Activated T-cell treated with anti-CD3 and anti-CD28 coated beads, Interleukin-2, amount 50 U/mL, for 4 hours (primary cell): ENCODE measurements at places on chromosomes 6 and 20.

GRCh38 chr20:1625083-1625690 is 5.4 kb upstream of the SIRPB1 start:
- no peak for DNase-seq

GRCh38 chr20:46012921-46013320 is 4.2 kb downstream of the MMP9 start:
- DNase-seq, result no peak

DNA sequence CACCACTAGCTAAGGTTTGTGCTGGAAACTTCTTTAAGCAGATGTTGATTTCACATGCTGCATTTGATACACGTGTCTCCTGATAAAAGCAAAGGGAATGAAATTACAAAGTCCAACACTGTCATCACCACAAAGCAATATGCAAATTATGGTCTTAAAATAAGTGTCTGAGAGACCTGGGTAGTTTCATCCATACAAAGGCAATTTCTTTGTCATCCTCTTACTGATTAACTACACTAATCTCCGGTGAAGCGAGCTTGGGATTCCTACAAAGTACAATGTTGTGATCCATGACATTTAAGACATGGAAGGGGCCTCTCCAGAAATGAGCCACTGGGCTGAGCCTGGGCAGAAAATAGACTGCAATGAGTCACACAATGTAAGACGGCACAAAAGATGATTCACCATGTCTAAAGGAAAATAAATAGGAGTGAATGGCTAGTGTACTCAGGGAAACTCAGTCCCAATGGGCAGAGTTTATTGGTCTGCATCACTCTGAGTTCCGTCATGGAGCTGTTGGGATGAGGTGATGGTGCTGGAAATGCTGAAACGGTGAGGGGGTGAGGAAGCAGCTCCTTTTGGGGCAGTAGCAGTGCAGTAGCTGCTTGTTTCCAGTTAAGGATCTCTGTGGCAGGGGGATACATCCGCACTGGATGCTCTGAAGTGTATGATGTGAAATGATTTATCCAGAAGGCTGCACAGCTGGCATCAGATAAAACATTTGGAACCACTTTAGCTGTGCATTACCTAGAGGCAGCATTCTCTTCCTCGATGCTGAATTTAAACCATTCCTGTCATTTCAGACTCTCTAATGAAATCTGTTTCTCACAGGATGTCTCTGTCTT is 103.3 kb downstream of the IBTK start:
- DNase-seq, result no peak

DNA sequence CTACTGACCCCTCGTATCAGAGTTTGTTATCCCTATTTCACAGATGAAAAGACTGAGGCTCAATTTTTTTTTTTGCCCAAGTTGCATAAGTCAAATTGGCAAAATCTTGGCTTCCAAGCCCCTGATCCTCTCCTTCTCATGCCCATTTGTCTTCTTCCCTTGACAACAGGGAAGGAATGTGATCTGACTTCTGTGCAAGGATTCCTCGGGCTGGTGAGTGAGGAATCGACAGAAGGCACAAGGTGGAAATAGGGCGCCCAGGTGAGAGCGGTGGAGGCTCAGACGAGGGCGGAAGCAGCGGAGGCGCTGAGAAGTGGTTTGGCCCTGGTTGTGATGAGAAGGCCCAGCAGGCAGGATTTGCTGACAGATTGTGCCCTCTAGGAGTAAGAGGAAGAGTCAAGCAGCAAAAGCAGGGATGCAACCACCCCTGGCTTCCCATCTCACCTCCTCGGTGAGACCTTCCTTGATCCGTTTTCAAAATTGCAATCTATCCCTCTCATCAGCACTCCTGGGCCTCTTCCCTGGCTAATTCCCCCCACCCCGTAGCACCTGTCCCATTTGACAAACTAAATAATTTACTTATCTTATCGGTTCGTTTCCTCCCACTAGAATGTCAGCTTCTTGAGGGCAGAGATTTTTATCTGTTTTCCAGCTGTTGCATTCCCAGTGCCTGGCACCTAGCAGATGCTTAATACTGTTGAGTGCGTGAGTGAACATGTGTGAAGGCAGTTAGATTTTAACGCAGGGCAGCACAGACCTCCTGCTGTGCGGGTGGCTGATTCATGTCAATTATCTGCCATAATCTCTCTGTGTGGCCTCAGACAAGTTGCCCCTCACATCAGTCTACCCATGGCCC is 3.7 kb upstream of the SIRPA start:
- DNase-seq, result no peak

- no peak for DNase-seq
Measured at GRCh38 chr6:21332077-21332476, 261.5 kb upstream of the SOX4 start.

DNA sequence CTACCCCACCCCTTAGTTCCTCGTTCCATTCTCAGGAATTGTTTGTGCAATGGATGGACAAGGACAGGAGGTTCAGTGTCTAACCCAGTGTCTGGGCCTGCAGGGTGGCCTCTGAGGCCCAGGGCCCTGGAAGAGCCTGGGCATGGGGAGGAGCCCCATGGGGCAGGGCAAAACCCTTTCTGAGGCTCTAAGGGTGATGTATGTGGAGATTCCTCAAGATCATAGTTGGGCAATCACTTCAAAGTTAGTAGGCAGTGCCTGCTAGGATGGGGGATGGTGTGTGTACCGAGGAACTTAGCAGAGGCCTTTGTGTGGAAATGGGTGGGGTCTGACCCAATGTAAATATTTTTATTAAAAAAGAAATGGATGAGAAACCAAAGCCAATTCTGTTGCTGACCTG is 6.7 kb upstream of the C2 start:
- DNase-seq, result no peak

DNA sequence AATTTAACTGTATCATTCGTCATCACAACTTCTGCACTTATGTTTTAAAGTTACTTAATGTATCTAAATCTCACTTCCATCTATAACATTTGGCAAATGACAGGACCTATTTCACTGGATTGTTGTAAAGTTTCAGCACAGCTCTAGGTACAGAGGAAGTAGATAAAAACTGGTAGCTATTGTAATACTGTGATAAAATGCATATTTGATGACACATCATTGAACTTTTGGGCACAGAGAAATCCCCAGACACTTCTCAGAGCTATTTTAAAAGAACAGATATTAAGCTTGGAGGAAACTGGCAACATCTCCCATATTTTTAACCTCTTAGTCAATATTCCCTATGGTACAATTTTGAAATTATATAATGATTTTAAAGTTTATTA is 138.7 kb downstream of the RFPL4B start:
- DNase-seq, result no peak

GRCh38 chr20:64196847-64197306 is 32.6 kb downstream of the MYT1 start:
- no peak for DNase-seq

- no peak for DNase-seq
Measured at GRCh38 chr20:40741507-40742106, 52.6 kb upstream of the MAFB start.

- no peak for DNase-seq
Measured at GRCh38 chr6:166202321-166202733, 34.7 kb upstream of the TBXT start.

DNA sequence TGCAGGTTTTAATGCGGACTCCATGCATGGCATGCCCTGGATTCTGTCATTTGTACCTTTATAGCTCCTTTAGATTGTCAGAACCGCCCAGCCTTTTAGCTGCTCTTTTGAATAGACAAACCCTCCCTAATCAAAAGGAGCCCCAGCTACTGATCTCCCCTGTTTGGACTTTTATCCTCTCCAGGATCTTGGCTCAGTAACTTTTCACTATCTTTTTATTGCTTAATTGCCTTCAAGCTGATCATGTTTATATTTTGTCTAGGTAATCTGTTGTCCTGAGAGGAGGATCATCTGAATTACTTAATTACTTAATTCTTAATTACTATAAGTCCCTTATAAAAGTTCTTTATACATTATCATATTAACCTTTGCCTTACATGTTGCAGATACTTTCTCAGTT is 93.2 kb downstream of the HIVEP1 start:
- no peak for DNase-seq

DNA sequence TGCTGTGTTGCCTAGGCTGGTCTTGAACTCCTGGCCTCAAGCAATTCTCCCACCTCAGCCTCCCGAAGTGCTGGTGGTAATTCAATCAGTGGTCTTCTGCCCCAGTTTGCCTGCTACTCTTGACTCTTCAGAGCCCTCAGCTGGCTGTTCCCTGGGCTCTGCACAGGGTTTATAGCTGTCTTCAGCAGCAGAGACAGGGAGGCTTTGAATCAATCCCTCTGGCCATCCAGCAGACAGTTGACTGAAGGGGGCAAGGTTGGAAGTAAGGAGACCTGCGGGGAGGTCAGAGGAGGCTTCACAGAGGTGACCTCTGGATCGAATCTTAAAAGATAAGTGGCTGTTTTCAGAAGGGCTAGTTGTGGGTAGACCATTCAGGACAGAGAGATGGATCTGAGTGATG is 26.0 kb upstream of the KIF3B start:
- DNase-seq, result no peak

DNA sequence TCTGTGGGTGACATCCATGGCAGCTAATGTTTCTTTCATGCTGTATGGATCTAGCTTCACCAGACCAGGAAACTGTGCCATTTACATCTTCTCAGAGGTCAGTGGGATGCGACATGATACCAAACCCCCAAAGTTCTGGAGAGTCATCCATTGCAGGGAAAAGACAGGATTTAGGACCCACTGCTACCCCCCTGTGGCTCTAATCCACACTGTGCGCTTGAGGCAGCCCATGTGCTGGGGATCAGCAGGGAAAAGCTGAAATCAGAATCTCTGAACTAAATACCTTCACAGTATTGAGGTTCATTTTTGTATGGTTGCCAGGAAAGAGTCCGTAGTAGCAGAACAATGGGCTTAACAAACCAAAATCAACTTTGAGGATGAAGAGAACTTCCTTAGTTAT is 164.4 kb downstream of the TMEM242 start:
- DNase-seq, result no peak

DNA sequence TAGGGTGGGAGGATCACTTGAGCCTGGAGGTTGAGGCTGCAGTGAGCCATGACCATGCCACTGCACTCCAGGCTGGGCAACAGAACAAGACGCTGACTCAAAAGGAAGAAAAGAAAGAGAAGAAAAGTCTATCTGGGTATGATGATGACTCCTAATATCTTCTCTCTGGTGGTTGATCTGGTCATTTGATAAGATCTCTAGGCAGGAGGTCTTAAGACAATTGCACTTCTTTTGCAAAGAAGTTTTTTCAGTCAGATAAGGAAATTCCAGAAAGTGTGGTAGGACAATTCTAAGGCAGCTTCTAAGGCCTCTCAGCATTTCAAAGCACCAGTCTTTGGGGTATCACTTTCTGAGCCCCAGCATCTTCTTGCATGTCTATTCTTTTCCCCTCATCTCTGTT is 7.7 kb upstream of the AIF1 start:
- DNase-seq, result no peak

- DNase-seq, result no peak
Measured at GRCh38 chr20:57450419-57450818, 59.2 kb downstream of the RBM38 start.

GRCh38 chr6:15819226-15819625 is 156.4 kb upstream of the DTNBP1 start:
- DNase-seq, result no peak

GRCh38 chr20:48444249-48444648 is 383.6 kb downstream of the PREX1 start:
- no peak for DNase-seq

DNA sequence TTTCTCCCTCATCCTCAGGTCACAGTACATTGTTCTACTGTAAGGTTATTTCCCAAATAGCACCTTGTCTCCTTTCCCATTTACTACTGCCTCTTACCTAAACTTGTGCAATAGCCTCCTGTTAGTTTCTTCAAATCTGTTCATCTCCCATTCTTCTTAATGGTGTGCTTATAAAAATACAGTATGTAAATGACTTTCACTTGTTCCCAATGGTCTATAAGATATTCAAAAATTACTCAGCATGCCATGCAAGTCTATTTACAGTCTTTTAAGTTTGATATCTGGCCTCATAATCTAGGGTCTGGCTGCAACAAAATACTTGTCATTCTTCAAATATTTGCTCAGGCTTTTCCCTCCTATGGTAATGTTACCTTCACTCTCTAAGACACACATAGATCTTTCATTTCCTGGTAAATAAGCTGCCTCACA is 31.5 kb upstream of the RHAG start:
- DNase-seq, result no peak

GRCh38 chr6:100088009-100088408 is 94.0 kb upstream of the MCHR2 start:
- DNase-seq, result no peak

GRCh38 chr6:11206576-11206975 is 25.9 kb downstream of the NEDD9 start:
- DNase-seq, result no peak

- DNase-seq, result no peak
Measured at GRCh38 chr20:2805689-2806350, 5.4 kb upstream of the CPXM1 start.

- no peak for DNase-seq
Measured at GRCh38 chr20:42988319-42988718, 201.4 kb downstream of the PTPRT start.

- no peak for DNase-seq
Measured at GRCh38 chr6:6771224-6771945, 182.9 kb downstream of the LY86 start.

- no peak for DNase-seq
Measured at GRCh38 chr6:20708367-20709124, 174.3 kb downstream of the CDKAL1 start.

DNA sequence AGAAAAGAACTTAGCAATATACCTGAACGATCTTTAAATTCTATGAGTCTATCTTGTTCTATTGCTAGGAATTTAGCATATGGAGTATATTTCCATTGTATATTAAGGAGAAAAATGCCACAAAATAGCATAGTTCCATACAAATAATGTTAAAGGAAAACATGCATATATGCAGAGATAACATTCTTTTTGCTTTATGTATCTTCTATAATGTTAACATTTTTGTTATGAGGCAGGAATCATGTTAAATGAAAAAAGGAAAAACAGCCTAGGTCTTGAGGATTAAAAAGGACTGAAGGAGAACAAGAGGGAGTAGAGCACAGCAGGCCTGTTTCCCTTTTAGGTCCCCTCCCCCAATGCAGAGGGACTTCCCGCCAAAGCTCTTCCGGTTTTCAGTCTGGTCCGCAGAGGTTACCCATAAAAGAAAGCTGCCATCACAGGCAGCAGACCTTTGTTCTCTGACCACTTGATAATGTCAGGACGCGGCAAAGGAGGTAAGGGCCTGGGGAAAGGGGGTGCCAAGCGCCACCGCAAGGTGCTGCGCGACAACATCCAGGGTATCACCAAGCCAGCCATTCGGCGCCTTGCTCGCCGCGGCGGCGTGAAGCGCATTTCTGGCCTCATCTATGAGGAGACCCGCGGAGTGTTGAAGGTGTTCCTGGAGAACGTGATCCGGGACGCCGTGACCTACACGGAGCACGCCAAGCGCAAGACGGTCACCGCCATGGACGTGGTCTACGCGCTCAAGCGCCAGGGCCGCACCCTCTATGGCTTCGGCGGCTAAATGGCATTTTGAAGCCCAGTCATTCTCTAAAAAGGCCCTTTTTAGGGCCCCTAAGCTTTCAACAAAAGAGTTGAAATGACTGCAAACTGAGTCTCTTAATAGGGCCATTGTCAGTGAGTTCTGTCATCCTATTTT is 108.4 kb upstream of the PRSS16 start:
- DNase-seq, result peak; percentile 39

DNA sequence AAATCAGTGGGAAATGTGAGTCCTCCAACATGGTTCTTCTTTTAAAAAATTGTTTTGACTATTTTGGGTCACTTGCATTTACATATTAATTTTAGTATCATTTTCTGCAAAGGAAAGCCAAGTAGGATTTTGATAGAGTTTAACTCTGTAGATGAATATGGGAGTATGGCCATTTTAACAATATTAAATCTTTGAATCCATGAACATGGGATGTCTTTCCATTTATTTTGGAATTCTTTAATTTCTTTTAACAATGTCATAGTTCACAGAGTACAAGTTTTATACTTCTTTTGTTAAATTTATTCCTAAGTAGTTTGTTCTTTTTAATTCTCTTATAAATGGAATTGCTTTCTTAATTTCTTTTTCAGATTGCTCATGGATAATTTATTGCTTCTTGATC is 56.5 kb upstream of the ARMC2 start:
- no peak for DNase-seq
